ENCODE measurements at places on chromosomes 5 and 9. TPM values are rescaled to one million over a fixed set of nuclear protein-coding genes. Genes with fewer than 3 reads are reported as not detected.

DNA sequence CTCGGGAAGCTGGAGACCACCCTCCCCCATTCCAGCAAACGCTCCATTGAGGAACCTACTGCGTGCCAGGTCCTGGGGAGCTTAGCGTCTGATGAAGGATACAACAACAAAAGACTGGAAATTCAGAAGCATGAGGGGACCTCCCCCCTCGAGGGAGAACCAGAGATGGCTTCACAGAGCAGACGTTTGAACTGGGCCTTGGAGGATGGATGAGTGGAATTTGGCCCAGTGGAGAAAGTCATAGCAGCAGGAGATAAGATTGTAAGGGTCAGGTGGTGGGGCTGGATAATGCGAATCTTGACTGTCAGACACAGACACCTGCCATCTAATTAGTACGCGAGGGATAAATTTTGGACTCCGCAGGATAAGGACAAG is 1.2 kb upstream of the SLC25A51 start:
- H3K27me3 ChIP-seq: peaks cover 16% of the 10 kb centered on the region
- H3K4me3 ChIP-seq: peak overlapping the region; percentile 97
- H3K27ac ChIP-seq: no peak overlapping the region
- H3K4me1 ChIP-seq: peaks cover 22% of the 10 kb centered on the region
- no peaks in the 10 kb centered on the region for H3K36me3 ChIP-seq
- no peak for DNase-seq

DNA sequence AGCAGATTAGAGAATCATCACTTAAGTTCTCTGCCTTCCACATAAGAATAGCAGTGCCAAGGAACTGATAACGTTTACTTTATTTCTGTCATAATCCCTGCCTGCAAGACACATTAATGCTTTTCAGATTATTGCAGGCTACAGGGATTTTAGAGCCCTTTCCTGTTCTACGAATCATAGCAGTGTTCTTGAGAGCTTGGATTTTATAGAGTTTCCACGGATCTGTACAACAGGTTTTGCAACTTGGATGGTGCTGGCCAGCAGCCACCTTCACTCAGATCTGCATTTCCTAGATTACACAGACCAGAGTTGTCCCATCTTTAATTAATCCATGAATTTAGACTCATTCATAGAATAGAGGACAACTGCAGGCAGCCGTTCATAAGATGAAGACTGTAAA is 38.1 kb downstream of the SLC12A2 start:
- no peak overlapping the region for H3K4me3 ChIP-seq
- H3K4me1 ChIP-seq: no peaks in the 10 kb centered on the region
- no peaks in the 10 kb centered on the region for H3K27me3 ChIP-seq
- H3K27ac ChIP-seq: no peak overlapping the region
- peaks cover 10% of the 10 kb centered on the region for H3K36me3 ChIP-seq

DNA sequence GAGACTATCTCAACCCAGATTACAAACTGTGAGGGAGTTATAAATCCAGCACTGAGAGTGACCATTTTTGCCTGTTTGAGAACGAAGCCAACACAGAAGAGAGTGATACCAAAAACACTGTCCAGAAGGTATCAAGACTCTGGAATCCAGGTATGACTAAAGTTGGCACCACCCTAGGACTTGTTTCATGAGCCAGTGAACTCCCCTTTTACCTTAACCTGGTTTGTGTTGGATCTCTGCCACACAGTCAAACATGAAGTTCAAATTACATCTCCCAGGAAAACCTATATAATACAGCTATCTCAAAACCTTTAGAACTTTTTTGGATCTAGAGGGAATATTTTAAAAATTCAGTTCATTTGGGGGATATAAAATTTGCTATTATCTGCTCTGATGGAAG is 11.4 kb downstream of the ZBTB5 start:
- no peaks in the 10 kb centered on the region for H3K27me3 ChIP-seq
- no peak for DNase-seq
- peaks cover 9% of the 10 kb centered on the region for H3K4me1 ChIP-seq
- H3K4me3 ChIP-seq: no peak overlapping the region

DNA sequence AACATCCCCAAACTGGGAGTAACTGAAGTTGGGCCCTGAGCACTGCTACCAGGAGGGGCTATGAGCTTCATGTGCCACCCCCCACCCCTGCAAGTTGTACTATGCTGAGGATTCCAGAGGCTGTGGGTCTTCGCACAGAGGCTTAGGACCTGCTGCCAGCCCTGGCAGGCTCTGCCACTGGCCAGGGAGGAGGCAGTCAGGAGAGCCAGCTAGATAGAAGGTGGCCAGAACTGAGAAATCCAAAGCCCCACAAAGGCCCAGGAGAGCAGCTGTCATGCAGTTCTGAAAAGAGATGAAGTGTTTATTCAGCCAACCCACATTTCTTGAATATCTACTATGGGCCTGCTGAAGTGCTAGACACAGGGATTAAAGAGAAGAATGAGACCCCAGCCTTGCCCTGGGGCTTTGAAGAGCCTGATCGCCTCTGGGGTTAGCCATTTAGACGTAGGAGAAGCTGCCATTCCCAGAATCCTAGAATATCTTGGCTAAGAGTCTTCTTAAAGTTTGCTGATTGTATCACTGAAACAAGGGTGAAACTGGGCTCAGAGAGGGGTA is 1.4 kb downstream of the ALAD start:
- H3K27ac ChIP-seq: no peak overlapping the region
- no peak for DNase-seq
- no peaks in the 10 kb centered on the region for H3K36me3 ChIP-seq
- H3K4me1 ChIP-seq: no peaks in the 10 kb centered on the region
- H3K27me3 ChIP-seq: no peaks in the 10 kb centered on the region

- no peaks in the 10 kb centered on the region for H3K36me3 ChIP-seq
- no peak for DNase-seq
- no peaks in the 10 kb centered on the region for H3K27me3 ChIP-seq
- H3K27ac ChIP-seq: no peak overlapping the region
- peaks cover 5% of the 10 kb centered on the region for H3K4me1 ChIP-seq
These were observed 3.0 kb upstream of the ITGA1 start for GRCh38 chr5:52784737-52785136.

- DNase-seq: no peak
- no peaks in the 10 kb centered on the region for H3K36me3 ChIP-seq
- no peaks in the 10 kb centered on the region for H3K27me3 ChIP-seq
- no peak overlapping the region for H3K4me3 ChIP-seq
- no peaks in the 10 kb centered on the region for H3K4me1 ChIP-seq
These were observed 254.5 kb downstream of the PBX3 start for GRCh38 chr9:126001581-126002225.

- no peak overlapping the region for H3K4me3 ChIP-seq
- no peak overlapping the region for H3K27ac ChIP-seq
- no peaks in the 10 kb centered on the region for H3K27me3 ChIP-seq
- H3K36me3 ChIP-seq: no peaks in the 10 kb centered on the region
- no peak for DNase-seq
These were observed 26.8 kb downstream of the FREM1 start for GRCh38 chr9:14883310-14883944.

INSL4 gene
- total RNA-seq: not detected

ANKRD34B gene
- total RNA-seq: 2.9 TPM

STK32A gene
- 2.0 TPM for total RNA-seq

LRRC70 gene
- total RNA-seq: 1.7 TPM

CEL gene
- total RNA-seq: 1.0 TPM
